ENCODE measurements at places on chromosomes 6 and 20.

GRCh38 chr20:15512916-15513315, 1060.3 kb downstream of the KIF16B start:
- no peak for DNase-seq

DNA sequence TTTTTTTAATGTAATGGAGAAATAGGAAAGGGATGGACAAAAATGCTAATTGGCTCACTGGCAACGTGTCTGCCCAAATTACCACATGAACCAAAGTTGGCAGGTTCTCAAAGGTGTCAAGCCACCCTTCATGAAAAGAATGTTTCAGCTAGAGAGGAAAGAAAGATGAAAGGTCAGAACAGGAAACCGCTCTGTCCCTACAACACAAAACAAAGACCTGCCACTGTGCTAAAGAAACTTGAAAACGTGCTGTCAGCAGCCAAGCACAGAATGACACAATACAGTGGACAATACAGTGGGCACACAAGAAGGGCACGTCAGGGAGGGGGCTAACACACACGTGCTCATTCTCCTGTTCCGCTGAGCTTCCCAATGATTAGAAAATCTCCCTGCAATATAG, 4.9 kb downstream of the PREP start:
- DNase-seq: no peak

GRCh38 chr6:72933233-72933632, 292.1 kb downstream of the KHDC1L start:
- no peak for DNase-seq

DNA sequence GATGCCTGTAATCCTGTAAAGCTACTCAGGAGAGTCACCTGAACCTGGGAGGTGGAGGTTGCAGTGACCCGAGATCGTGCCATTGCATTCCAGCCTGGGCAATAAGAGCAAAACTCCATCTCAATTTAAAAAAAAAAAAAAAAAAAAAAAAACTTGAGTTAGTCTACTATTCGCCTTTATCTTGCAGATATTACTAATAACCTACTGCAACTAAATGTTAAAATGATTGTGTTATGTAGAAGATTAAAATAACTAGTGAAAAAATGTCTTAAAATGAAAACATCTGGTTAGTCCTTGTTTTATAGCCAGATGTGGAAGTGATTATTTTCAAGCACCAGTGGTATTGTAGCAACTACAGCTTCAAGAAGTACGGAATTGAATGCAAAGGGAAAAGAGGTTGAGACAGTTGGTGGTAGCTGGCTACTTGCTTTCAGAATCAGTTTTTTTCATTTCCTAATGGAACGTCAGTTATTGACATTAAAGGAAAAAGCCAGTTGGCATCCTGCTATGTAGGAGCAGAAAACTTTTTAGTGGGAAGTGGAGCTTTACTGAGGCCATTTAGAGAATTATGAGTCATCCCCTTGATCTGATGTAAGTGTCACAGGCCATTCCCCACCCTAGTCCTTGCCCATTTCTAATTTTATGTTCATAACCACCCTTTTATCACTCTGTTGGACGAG, 43.8 kb upstream of the DYNLRB1 start:
- DNase-seq: no peak

DNA sequence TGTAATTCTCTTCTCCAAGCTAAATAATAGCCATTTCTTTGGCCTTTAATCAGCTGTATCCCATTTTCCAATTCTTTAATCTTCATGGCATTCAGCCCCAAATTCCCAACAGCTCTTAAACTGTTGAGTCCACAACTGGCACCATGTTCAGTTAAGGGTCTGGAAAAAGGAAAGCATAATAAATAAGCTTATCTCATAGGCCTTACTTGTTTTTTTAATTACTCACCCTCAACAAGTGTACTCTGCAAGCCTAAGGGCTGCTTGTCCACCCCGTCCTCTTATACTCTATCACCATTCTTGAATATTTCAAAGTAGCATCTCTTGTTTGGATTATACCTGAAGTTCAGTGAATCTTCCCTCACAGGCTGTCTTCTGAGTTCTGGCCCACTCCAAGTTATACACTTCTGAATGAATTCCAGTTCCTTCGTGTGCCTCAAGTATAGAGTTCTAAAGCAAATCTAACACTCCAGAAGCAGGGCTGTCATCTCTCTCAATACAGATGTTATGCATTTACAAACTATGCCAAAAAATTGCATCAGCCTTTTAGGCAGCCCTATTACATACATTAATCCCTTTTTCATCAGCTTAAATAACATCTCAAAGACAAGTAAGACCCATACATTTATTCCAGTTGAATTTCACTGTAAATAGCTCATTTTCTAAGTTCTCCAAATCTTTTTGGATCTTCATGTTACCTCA, 98.7 kb downstream of the COL21A1 start:
- no peak for DNase-seq

DNA sequence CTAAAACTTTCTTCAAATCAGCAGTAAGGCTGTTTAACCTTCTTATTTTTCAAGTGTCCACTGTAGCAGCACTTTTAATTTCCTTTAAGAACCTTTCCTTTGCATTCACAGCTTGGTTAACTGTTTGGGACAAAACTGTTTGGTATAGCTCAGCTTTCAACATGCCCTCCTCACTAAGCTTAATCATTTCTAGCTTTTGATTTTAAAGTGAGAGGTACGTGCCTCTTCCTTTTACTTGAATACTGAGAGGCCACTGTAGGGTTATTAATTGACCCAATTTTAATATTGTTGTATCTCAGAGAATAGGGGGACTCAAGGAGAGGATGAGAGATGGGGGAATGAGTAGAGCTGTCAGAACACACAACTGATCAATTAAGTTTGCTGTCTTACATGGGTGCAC, 129.5 kb upstream of the MMS22L start:
- DNase-seq: no peak

DNA sequence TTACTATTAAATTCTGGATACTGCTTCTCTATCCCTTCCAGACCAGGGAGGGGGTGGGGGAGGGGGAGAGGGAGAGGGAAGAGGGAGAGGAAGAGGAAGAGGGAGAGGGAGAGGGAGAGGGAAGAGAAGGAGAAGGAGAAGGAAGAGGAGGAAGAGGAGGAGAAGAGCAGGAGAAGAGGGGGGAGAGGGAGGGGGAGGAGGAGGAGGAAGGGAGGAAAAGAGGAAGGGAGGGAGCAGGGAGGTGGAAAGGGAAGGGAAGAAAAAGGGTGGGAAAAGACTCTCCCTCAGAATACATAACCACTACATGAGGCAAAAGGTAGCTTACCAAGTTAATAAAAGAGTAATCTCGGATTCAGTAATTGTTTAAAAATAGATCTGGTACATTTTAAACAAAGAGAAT, 46.0 kb downstream of the FAM184A start:
- no peak for DNase-seq

- no peak for DNase-seq
Observed at GRCh38 chr6:31785475-31785874, 8.3 kb upstream of the VWA7 start.

DNA sequence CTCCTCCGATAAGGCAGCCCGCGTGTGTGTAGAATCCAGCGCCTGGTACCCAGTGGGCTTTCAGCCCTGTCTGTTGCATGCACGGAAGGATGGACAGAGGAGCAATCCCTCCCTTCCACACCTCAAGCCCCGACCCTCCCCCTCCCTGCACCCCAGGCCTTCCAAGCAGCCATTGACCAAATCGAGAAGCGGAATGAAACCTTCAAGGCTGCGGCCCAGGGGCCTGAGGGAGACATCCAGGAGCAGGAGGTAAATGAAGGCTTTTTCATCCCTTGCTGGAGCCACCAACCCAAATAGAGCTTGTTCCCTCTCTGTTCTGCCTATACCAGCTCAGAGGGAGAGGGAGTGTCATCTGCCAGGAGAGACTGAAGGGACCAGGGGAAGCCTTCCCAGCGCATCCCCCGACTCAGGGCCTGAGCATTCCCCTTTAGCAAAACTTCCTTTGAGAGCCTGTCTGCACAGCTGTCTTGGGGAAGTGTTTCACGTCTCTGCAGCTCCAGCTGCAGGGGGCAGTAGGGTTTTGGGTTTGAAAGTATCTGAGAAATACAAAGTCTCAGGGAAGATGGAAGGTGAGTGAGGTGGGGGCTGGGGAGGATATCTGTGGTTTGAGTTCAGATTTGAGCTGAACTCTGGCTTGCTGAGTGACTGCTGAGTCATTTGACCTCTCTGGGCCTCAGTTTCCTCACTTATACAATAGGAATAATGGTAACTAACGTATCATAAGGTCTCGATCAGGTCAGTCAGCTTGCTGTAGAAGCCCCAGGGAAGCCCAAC, 16.1 kb downstream of the FGD2 start:
- DNase-seq: peak; percentile 45

- DNase-seq: no peak
Observed at GRCh38 chr6:161635975-161636374, 362.1 kb upstream of the AGPAT4 start.

GRCh38 chr6:39446909-39447308, 124.4 kb upstream of the KCNK16 start:
- no peak for DNase-seq

DNA sequence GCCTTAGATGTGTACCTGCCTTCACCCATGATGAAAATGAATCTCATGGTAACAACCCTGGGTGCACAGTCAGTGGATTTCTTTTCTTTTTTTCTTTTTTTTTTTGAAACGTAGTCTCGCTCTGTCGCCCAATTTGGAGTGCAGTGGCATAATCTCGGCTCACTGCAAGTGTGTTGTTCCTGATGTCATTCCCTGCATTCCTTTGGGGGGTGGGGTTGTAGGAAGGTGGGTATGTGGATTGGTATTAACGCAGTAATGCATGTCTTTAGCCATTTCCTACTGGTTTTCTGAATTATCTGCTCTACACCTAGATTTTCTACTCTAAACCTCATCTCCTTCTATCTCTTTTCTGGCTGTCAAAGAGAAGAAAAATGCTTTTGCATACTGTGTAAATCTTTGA, 146.6 kb downstream of the RNF144B start:
- DNase-seq: no peak

GRCh38 chr6:70538376-70538775, 28.4 kb upstream of the SDHAF4 start:
- DNase-seq: no peak

GRCh38 chr20:58755766-58756449, 63.3 kb downstream of the NPEPL1 start:
- DNase-seq: no peak

DNA sequence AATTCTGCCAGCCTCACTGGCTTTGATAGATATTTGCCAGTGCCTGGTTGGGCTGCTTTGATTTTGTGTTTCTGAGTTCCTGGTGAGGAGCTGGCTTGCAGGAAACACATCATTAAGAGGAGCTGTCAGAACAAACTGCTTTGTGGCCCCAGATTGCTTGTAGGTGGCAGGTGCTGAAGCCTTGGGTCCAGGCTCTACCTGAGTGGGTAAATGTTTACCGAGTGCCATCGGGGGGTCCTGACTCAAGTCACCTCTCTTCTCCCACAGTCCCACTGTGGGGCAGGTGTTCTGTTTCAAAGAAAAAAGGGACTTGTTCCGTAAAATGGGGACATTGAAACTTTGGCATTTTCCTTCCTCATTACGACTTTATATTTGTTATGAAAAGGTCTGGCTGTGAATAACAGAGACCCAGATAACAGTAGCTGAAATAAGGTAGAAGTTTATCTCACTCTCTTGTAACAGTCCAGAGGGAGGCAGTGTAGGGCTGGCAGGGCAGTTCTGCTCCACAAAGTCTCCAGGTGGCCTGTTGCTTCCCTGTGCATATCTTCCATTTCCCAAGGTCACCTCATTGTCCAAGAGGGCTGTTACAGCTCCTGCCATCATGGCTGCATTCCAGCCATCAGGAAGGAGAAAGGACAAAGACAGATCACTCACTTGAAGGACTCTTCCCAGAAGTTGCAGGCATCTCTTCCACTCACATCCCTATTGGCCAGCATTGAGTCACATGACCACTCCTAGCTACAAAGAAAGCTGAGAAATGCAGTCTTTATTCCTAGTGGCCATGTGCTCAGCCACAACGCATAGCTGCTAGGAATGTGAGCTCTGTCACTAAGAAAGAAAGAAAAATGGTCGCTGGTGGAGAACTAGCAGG, 149.9 kb upstream of the KCNG1 start:
- no peak for DNase-seq

- DNase-seq: no peak
Observed at GRCh38 chr20:57837208-57838035, 127.6 kb upstream of the PMEPA1 start.

DNA sequence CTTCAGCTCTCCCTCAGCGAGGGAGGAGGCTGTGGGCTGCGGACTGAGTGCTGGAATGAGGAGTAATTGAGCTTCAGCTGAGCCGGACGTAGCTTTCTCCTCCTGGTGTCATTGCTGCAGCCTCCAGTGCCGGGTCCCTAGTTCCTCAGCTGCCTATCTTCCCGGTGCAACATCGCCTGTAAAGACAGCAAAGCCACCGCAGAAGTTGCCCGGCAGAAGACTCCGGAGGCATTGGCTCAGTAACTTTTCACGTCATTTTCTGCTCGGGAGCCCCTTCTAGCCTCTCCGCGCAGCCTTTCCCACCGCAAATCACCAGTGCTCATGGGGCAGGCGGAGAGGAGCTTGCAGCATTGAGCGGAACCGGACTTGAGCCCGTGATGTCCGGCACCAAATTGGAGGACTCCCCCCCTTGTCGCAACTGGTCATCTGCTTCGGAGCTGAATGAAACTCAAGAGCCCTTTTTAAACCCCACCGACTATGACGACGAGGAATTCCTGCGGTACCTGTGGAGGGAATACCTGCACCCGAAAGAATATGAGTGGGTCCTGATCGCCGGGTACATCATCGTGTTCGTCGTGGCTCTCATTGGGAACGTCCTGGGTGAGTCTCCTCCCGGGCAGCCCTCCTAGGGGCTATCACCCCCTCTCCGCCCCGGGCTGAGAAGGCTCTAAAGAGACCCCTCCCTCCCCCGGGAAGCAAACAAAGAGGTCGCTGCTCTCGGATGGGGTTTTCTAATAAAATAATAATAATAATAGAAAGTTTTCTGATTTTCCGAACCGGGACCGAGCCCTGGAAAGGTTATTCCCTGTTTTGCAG, at the start of gene HCRTR2:
TSS of gene HCRTR2 (plus strand) at position 305 of the 816 bp plus-strand sequence. CDS start at position 378, 73 bp downstream.
- no peak for DNase-seq

DNA sequence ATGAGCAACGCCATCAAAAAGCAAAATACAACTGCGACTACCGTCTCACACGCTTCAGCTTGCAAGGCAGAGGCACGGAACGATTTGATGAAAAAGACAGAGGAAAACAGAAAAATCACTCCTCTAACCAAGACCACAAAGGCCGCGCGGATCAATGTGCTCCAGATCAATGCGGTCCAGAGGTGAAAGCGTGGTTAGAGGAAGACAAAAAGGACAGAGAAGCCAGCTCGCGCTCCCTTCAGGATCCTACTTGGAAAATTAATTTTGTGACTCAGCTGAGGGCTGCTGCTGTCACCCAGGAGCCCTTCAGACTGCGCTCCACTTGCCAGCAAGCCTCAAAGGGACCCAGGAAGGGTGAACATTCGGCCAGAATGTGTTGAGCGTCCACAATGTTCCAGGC, 140.2 kb upstream of the RPS6KA2 start:
- DNase-seq: no peak

GRCh38 chr6:44002593-44003344, 124.5 kb downstream of the MRPL14 start:
- peak; percentile 67 for DNase-seq

All from stimulated activated CD8-positive, alpha-beta memory T cell treated with anti-CD3 and anti-CD28 coated beads, Interleukin-7, amount 100 ng/mL, for 4 hours (primary cell).